ENCODE measurements at places on chromosomes 13 and 19. TPM values are rescaled to one million over a fixed set of nuclear protein-coding genes. Genes with fewer than 3 reads are reported as not detected.

The LEUTX gene
- total RNA-seq = not detected

DNA sequence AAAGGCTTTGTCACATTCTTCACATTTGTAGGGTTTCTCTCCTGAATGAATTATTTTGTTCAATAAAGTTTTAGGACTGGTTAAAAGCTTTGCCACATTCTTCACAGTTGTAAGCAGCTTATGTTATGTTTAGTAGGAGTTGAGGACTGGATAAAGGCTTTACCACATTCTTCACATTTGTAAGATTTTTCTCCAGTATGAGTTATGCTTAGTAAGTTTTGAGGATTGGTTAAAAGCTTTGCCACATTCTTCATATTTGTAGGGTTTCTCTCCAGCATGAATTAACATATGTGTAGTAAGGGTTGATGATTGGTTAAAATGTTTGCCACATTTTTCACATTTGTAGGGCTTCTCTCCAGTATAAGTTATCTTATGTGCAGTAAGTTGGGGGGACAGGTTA is 79.9 kb downstream of the ZNF431 start:
- no peak for DNase-seq

GRCh38 chr13:20054586-20054985 is 96.1 kb downstream of the ZMYM2 start:
- DNase-seq = no peak

DNA sequence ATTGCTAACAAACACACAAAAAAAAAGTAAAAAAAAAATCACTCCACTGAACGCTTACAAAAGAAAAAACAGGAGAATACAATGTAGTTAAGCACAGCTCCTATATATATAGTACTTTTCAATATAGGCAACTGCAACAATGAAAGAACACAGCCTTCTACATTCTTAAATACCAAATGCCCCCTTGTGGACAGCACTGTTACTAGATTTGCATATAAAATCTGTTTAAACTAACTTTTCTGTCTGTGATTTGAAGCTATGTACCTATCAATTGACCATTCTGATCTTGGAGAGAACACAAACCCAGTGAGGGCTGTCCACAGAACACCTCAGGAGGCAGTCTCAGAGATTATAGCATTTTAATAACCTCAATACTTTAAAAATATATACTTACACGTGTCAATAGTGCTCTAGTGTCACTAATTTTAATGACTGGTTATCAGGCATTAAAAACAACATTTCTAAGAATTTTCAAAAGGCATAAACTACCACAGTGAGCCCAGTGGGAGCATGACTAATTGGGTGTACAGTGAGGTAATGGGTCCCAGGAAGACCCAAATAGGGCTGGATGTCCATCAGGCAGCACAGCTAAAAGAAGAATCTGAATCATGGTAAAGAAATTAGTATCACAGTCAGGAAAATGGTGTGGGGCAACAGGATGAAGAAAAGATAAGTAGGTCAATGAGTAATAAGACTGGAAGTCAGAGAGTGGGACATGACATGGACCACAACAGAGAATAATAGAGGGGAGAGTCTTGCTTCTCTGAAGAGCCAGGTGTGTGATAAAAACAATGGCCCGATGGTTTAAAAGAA is 22.2 kb downstream of the CCDC169 start:
- DNase-seq = peak; percentile 39

The TMPRSS9 gene
- 0.66 TPM for total RNA-seq

- no peak for DNase-seq
Measured at GRCh38 chr19:31139871-31140505, 209.2 kb downstream of the TSHZ3 start.

The PSG6 gene
- not detected for total RNA-seq

GRCh38 chr19:46840498-46840942 is 10.1 kb downstream of the AP2S1 start:
- DNase-seq = peak; percentile 69

DNA sequence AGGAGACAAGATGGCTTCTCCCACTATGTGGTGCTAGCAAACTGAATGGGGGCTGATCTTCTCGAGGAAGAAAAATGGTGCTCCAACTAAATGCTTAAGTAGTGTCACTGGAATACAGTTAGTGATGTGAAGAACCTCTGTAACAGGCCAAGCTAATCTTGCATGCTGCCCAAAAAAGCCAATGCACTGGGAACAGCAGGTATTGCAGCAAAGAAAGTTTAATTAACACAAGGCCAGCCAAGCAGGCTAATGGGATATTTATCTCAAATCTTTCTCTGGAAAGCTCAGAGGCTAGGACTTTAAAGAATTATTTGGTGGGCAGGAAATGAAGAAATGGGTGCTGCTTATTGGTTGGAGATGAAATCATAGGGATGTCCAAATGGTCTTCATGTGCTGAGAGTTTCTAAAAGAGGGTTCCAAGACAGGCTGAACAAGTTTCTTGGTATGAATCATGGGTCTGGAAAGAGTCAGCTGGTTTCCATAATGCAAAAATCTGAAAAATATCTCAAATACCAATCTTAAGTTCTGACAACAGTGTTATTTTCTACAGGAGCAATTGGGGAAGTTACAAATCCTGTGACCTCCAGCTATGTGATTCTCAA is 1550.5 kb downstream of the SLITRK5 start:
- DNase-seq = no peak

DNA sequence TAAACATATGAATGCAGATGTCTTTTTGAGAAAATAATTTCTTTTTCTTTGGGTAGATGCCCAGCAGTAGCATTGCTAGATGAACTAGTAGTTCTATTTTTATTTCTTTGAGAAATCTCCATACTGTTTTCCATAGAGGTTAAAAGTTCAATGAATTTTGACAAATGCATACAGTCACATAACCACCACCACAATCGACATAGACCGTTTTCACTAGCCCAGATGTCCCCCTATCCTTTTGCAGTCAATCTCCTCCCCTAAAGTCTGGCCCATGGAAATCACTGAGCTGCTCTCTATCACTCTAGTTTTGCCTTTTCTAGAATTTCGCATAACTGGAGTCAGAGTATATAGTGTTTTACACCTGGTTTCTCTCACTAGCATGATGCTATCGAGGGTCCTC is 10.8 kb downstream of the FAM216B start:
- no peak for DNase-seq

- DNase-seq = no peak
Measured at GRCh38 chr13:98274921-98275487, 97.9 kb upstream of the RNF113B start.

The SLC25A41 gene
- 0.23 TPM for total RNA-seq

DNA sequence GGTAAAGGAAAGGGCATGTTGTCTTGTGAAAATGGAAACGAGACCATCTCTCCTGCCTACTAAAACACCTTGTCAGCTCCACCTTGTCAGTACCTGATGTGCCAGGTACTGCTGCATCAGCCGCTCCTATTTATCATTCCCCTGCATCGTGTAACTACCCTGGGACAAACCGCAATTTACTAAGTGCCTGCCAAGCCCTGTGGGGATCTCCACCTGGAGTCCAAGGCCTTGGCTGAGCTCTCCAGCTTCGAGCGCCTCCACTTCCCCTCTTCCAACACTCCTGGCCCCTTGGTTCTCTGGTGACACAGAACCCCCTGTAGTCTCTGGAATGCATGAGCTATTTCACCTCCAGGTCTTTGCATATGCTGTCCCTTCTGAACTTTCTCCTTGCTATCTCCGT is 25.9 kb upstream of the CCNP start:
- no peak for DNase-seq

DNA sequence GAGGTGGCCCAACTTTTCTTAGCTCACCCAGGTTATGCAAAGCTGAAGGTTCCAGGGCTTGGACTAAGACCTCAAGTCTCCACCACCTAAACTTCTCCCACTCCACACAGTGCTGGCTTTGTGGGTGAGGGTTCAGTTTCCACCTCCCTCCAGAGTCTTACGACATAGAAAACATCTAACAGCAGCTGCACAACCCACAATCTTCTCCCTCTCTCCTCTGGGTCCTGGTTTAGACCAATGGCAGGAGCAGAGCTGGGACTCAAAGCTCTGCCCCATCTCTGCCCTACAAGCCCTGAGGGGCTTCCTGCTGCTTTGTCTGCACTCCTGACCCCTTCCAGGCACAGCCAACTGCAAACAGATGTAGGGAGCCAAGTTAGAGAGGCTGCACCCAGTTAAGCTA is 16.0 kb downstream of the IRGC start:
- no peak for DNase-seq

GRCh38 chr13:37956536-37956935 is 87.0 kb upstream of the TRPC4 start:
- no peak for DNase-seq

- DNase-seq = no peak
Measured at GRCh38 chr19:18262144-18262543, 12.1 kb downstream of the IQCN start.

- no peak for DNase-seq
Measured at GRCh38 chr19:43589277-43589676, 6.7 kb downstream of the IRGQ start.

The ZNF296 gene
- total RNA-seq = 8.4 TPM

- no peak for DNase-seq
Measured at GRCh38 chr19:17113127-17113785, 37.7 kb downstream of the MYO9B start.

DNA sequence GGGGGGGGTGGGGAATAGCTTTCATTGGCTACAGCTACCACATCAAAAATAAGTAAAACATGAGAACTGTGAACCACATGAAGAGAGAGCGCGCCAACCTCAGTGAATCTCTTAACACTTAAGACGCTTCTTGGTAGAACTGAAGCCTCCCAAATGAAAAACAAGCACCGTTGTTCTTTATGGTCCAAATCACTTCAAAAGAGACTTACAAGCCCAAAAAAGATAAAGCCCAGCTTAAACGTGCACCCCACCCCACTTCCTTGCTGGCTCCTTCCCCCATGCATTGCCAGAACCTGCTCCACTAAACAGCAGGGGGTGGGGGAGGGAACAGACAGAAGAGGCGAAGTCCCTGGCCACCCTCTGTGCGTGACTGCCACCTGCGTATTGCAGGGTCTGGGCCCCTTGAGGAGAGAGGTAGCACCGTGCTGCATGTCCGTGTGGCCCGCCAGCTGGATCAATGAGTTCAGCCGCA is 479.1 kb downstream of the FOXO1 start:
- no peak for DNase-seq

GRCh38 chr13:97492257-97492656 is 58.3 kb downstream of the RAP2A start:
- DNase-seq = no peak

DNA sequence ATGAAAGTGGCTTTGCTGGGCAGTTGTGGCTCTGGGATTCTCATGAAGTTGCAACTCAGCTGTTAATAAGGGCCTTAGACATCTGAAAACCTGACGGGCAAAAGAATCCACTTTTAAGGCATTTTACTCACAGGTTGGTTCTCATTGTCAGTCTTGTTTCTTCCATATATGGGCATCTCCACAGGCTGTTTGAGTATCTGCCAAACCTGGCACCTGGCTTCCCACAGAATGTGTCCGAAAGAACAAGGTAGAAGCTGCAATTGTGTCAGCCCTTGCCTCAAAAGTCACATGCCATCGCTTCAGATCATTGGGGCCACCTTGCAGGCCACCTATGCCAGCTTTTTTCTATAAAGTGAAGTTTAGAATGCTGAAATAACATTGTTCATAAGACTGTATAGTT is 102.4 kb downstream of the KCTD12 start:
- DNase-seq = no peak

DNA sequence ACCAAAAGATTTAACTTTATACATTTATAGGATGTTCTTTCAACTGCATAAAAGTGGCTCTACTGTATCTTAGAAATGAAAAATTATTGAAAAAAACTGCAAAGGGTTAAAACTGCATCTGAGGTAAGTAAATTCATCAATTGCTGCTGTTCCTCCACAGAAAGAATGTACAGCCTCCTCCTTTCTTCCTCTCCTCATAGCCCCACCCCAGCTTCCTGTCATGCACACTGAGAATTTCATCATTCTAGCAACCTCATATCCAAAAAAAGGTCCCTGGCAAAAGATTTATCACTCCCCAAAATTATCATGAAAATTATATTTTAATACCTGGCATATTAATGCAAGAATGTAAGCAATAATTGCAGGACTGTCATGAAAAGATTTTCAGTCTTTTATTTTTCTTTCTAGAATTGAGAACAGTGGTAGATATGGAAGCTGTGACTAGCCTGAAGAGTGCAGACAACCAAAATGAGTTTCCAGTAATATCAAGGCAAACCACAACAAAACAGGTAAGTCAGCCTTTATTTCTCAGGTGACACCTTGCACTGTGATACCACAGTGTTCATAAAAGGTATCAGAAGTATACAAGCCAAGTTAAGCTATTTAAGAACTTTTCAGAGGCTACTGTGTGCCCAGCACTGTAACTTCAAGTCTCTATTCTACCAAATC is 110.8 kb downstream of the SUCLA2 start:
- no peak for DNase-seq

DNA sequence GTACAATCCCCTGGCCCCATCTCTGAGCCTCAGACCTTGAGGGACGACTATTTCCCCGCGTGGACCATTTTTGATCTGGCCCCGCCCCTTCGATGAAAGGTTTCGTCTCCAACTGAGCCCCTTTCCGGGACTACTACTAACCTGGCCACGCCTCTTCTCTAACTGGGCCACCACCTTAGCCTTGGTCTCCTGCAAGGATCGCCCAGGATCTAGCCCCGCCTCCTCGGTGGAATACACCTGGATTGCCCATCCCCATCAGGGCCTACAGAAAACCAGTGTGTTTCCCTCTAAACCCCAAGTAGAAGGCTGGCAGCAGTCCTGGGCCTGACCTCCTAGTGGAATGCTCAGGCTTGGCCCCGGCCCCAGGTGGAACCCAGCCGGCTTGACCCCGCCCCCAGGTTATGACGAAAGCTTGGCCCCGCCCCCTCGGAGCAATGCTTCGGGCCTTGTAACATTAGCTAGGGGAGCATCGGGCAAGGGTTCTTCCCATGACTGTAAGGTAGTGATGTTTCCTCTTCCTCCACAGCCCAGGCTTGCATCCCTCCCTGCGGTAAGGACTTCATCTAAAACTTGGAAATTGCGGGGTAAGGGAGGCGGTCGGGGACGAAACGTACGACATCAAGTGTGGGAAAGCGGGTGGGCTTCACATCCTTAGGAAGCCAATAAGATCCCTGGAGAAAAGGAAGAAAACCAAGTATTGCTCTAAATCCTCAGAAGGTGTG is 9.1 kb downstream of the SPACA6 start:
- DNase-seq = peak; percentile 80

DNA sequence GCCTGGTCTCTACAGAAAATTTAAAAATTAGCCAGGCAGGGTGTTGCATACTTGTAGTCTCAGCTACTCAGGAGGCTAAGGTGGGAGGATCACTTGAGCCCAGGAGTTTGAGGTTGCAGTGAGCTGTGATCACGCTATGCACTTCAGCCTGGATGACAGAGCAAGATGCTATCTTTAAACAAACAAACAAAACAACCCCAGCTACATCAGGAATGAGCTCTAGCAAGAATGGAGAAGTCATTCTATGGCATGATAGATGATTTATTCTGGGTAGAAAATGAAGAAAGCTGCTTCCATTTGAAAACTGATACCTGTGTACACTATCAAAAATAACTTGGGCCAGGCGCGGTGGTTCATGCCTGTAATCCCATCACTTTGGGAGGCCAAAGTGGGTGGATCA is 15.8 kb upstream of the SHISA2 start:
- no peak for DNase-seq

- DNase-seq = peak; percentile 2
Measured at GRCh38 chr19:28468701-28469459, 744.1 kb downstream of the UQCRFS1 start.

The MEIS3 gene
- 16.2 TPM for total RNA-seq
